ENCODE measurements at places on chromosomes 6 and 20.

GRCh38 chr6:30206799-30207618, 6.2 kb downstream of the TRIM26 start:
- DNase-seq: no peak

DNA sequence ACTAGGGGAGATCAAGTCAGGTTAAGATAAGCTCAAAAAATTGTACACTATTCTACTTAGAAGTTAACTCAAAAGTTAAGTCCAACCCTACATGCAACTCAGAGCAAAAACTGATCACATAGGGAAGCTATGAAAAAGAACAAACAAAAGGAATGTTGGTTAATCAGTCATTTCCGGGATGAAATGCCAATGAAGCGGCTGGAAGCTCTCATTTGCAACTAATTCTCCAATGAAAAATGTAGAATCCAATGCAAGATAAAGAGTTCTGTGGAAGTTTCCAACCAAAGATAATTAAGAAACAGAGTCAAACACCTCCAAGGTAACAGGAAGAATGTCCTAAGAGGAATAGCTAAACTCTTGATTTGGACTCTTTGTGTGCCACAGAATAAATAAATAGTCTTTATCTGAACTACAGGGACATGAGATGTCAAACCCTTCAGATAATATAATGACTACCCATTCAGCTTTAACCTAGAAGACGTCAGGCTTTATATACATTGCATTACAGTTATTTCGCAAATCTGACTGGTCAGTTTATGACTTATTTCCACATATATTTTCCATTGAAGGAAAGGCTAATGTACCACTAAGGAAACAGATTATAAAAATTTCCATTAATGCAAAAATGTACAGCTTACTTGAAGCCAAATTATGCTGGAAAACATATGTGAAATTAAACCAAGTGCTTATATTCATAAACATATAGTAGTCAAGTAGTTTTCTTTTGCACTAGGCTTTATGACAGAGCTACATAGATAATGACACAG, 48.0 kb upstream of the DST start:
- no peak for DNase-seq

GRCh38 chr6:110232450-110232849, 52.2 kb downstream of the CDC40 start:
- no peak for DNase-seq

DNA sequence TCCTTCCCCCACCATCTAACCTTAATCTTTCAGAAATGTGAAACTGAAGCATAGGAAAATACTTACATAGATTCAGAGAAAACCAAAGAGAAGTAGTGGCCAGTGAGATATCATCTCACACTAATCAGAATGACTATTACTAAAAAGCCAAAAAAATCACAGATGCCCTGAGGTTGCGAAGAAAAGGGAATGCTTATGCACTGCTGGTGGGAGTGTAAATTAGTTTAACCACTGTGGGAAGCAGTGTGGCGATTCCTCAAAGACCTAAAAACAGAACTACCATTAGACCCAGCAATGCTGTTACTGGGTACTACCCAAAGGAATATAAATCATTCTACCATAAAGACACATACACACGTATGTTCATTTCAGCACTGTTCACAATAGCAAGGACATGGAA, 9.2 kb upstream of the PREX1 start:
- DNase-seq: no peak

DNA sequence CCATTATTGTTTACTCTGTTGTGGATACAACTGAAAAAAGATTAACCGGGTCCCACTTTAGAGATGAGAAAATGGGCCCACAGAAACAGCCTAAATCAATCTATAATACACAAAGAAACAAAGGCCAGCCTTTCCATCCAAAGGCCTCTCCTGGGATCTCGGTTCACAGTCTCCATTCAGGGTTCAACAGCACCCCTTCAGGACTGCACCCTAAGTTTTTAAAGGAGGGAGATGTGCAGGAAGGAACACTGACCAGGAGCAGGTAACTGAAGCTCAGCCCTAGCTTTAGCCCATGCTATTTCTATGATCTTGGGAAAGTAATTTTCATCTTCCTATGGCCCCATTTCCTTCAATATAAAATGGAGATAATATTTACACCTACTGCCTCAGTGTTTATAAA, 147.7 kb downstream of the BTBD9 start:
- no peak for DNase-seq

GRCh38 chr20:56925082-56925830, 296.1 kb downstream of the TFAP2C start:
- DNase-seq: no peak

- DNase-seq: no peak
Observed at GRCh38 chr6:119385994-119386393, 36.4 kb upstream of the MAN1A1 start.

DNA sequence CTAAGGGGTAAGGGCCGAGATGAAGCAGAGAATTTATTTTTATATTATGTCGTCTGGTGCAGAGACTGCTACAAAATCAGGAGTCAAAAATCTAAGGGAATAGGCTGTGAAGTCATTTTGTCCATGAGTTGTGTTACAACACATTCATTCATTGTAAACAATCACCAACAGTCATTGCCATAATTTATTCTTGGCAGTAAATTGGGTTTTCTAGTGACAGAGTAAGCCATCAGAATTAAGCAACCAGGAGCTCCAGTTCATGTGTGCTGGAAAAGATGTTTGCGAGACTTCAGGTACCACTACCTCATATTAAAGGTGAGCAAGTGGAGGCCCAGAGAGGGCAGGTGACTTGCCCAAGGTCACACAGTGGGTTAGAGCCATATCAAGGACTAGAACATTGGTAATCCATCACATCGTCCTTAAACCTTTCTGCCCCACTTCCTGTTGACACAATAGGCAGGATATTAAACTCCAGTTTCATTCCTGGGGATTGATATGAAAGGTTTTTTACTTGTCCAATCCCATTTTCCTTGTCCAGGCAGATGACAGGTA, 46.0 kb downstream of the E2F3 start:
- no peak for DNase-seq

- DNase-seq: no peak
Observed at GRCh38 chr20:4484379-4484997, 237.2 kb upstream of the PRND start.

GRCh38 chr20:52295556-52295955, 104.0 kb upstream of the ZFP64 start:
- no peak for DNase-seq

DNA sequence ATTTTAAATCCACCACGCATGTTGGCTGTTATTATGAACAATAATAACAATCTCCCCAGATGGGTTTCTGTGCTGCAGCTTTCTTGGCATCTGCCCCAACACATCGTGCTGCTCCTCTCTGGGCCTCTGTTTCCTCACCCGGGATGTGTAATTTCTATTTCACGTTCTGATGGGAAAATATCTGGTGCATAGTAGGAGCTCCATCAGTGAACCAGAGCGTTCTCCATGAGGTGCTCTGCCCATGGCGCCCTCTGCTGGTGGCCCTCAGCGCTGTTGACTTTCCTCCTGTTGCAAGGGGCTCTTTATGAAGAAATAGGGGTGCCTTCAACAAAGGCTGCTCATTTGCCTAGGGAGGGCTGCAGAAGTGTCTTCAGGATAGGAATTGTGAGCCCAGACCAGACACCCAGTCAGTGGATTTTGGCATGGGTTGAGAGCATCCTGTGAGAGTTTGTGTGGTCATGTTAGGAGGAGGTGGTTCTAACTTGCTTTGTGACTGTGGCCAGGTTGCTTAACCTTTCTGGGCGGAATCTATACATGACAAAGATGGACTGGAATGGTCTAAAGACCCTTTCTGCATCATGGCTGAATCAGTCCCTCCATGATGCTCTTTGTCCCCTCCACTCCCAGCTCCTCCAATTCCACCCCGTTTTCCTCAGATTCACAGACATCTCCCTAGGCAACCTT, 8.1 kb downstream of the SCRT2 start:
- peak; percentile 73 for DNase-seq

DNA sequence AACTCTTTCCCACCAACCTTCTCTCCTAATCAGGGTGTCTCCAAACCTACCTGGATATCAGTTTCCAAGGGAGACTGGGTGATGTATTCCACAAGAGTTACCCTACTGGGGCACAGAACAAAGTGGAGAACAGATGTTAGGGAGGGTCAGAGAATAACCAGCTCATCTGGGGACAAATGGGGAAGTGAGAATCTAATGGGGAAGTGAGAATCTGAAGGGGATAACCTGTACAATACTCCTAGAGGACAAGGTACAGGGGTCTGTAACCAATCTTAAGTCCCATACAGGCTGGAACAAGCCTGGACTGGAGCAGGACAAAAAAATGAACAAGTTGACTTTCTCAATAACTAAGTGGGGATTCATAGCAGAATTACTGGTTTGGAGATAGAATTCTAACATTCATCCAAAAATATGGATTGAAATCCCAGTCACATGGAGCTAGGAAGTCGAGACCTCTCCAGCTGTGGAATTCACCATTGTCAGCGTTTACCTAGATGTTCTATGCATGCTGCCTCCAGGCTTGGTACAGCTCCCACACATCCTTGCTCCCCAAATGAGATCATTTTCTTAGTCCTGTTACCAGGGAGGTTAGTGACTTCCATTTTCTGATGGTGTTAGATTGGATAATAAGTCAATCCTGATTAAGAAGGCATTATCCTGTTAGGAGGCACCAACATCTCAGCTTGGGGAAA, 214.8 kb upstream of the MOCS1 start:
- DNase-seq: peak; percentile 53

GRCh38 chr20:1711826-1712601, 54.4 kb upstream of the SIRPG start:
- no peak for DNase-seq

- DNase-seq: peak; percentile 48
Observed at GRCh38 chr6:77466055-77466450, 2.8 kb upstream of the HTR1B start.

DNA sequence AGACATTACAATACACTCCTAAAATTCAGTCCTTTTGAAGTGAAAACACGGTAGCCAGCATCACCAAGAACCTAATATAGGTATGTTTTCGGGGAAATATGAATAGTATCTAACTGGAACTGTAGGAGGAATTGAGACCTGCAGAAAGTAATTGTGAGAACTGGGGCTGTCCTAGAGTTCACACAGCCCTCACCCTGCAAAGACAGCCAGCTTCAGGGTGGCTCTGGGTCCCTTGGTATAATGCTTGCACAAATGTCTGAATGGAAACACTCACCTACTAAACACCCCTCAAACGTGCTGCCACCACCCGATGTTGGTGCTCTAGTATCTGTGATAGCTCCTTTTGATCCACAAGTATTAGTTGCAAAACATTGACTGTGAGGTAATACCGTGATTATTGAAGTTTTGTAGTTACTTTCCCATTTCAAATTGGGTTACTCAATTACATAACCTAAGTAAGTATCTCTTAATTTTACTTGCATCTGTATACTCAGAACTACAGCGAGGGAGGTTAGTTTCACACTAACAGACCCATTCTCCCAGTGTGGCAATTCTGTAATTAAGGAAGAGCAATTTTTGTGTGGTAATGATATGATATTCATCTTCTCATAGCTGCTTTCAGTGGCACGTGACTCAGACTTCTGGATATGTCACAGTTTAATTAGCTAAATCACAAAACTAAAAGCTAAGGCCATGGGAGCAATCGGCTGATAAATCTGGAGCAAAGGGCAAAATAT, 129.5 kb downstream of the INSM1 start:
- peak; percentile 32 for DNase-seq

GRCh38 chr6:17015551-17016381, 86.1 kb upstream of the STMND1 start:
- DNase-seq: no peak

DNA sequence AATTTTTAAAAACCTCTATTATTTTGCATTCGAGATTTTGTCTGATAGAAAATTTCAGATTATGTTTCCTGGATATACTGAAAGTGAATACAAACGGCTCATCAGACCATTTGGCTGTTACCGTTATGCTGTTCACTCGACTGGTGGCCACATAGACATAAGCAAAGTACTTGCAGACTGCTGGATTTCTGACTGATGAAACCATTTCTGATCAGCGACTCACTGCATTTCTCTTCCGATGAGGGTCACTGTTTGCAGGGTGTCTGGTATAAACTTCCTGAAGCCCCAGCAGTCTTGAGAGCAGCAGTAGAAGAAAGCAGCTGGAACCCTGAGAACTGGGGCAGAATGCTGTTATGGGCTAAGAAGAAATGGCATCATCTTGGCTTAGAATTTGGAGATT, 17.7 kb downstream of the SNX9 start:
- DNase-seq: no peak

DNA sequence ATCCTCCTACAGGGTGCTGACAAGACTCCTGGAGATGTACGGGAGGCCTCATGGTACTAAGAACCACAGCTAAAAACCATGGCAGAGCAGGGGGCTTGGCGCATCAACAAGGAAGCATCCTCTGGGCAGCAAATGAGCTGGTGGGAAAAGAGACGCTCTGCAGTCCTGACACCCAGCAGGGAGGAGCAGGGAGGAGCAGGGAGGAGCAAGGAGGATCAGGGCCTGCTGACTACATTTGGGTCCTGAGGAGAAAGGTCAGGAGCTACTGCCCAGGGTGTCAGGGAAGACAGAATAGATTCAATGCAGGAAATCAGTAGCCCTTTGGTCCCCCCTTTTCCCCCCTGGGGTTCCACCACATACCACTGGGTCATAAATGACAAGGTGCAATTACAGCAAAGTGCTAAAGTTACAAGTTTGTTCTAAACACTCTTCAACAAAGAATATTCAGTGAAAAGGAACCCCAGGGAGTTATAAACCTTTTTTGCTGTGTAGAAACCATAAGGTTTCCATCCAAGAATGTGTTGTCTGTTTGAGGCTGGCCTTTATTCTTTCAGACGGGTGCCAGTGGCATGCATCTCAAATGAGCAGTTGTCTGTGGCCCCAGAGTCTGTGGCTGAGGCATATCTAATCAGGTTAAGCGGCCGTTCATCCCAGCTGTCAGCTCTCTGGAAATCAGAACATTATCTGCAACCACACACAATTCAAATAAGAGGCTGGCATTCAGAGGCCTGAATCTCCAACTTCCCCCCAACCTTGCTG, 325.0 kb downstream of the CDC5L start:
- no peak for DNase-seq

DNA sequence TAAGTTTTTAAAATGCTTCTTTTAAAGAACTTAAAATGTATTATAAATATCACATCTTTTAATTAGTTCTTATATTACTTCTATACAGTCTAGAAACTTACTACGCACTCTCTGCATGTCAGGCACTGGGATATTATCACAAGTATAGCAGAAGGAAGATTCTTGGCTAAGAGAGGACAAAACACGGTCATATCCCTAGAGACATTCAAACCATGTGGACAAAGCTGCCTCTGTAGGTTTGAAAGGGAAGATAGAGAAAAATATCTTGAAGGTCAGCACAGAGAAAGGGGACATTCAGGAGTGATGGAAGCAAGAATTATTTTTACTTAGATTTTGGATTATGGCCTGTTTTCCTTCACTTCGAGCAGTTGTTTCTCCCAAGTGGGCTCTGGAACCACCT, 64.1 kb downstream of the LRRC1 start:
- no peak for DNase-seq
